Right renal cortex interstitium (tissue), 3 donors: ENCODE measurements at places on chromosomes 11 and 22.

- DNase-seq = no peak
Observed at GRCh38 chr11:78298291-78298771, 109.6 kb downstream of the USP35 start.

GRCh38 chr11:105490333-105490732, 119.5 kb upstream of the GRIA4 start:
- DNase-seq = no peak

DNA sequence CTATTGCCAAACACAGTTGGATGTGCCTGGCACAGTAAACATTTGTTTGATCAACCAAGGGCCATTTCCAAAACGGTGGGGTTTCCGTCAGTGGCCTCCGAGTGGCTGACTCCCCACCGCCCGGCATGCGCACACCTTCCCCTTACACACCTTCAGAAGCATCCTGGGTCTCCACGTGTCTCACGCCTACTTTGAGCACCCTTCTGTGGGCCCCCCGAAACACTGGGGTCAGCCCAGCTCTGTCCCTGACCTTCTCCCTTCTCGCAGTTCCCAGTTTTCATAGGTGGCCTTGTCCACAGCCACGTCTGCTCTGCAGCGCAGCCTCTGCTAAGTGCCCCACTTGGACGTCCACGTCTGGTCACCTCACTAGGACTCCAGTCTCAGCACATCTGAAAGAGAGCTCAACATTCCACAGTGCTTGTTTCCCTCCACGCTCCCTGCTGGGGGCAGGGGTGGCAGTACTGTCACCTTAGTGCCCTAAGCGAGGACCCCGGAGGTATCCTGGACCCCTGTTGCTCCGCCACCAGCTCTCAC, 13.2 kb upstream of the SHANK2 start:
- DNase-seq = no peak

DNA sequence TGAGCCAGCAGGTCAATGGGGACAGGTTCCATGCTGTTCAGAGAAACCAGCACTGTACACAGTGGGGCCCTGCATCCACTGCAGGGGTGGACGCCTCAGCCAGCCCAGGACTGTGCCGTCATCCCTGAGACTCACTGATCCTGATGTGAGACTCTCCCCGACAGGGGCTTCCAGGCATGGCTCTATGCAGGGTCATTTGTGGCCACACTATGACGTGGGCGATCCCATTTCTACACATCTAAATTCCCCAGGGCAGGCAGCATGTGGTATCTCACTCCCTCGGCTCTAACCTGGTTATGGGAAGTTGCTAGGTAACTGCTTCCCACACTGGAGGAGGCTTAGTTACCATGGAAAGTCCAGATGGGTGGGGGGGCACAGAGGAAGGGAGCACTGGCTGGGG, 14.2 kb upstream of the FAM83F start:
- no peak for DNase-seq

GRCh38 chr11:10747733-10748132, 3.3 kb upstream of the CTR9 start:
- DNase-seq = no peak

GRCh38 chr22:42214633-42215415, 55.6 kb downstream of the TCF20 start:
- DNase-seq = no peak

- DNase-seq = no peak
Observed at GRCh38 chr11:11916981-11917399, 75.2 kb downstream of the USP47 start.

DNA sequence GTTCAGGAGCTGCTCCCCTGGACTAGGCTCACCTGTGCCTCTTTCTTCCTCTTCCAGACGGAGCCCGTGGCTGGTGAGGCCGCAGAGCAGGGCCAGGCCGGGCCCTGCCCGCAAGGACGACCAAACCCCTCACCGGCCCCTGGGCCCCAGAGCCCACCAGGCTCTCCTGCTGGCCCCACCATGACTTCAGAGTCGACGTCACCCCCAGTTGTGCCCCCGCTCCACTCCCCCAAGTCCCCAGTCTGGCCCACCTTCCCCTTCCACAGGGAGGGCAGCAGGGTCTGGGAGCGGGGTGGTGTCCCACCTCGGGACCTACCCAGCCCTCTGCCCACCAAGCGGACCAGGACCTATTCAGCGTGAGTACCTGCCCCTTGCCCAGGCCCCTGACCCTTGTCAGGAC, 11.0 kb downstream of the CSDC2 start:
- DNase-seq = no peak

GRCh38 chr11:123254357-123254756, 59.3 kb upstream of the CLMP start:
- DNase-seq = no peak
